ENCODE measurements at places on chromosomes 1 and 21.

GRCh38 chr1:223153177-223154119 lies 10.4 kb upstream of the TLR5 start:
- no peak for DNase-seq

DNA sequence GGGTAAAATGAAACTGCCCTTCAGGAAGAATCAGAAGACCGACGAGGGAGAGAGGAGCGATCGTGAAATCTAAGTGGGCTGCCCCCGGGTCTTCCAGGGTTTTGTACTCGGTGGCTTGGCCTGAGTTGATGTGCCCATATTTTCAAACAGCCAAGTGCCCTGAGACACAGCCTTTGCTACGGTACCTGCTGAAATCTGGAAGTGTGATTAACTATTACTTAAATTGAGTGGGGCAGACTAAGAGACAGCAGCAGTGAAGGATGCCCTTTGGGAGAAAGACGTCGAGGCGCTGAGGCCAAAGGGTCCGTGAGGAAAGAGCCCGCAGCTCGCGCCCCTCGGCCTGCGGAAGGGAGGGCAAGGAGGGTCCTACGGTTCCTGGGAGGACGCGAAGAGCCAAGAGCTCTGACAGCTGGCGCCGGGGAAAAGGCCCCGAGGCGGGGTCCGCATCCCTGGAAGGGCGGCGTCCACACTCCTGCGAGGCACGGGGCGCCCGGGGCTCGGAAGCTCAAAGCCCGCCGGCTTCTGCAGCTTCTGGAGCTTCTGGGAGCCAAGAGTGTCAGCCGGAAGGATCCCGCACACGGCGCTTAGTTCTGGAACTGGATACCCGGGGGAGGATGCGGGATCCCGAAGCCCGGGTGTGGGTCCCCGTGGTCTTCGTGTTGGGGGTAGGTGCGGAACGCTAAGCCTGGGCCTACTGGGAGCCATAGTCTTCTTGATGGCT lies 15.4 kb upstream of the RNU1-4 start:
- no peak for DNase-seq

GRCh38 chr1:212226467-212226866 lies 58.7 kb upstream of the PPP2R5A start:
- no peak for DNase-seq

DNA sequence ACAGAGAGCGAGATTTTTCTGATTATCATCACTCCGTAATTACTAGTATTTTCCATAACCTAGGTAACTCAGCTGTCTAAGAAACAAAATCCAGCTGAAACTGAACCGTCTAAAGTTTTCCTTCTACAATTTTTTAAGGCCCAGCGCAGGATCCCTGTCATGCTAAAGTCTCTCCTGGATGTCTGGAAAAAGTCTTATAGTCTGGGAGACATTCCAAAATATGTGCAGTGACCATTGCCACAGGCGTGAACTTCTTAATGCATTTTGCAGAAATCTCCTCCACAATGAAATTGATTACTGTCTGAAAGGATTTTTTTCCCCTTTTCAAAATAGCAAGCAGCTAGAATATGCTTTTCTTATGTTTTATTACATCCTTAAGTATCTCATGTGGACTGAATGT lies 209.3 kb upstream of the C1orf105 start:
- DNase-seq: no peak
